Endothelial cell of umbilical vein (primary cell): ENCODE measurements at places on chromosomes 3 and 15.

- no peak for DNase-seq
Measured at GRCh38 chr15:66454143-66454542, 43.4 kb downstream of the SNAPC5 start.

- DNase-seq: no peak
Measured at GRCh38 chr3:182948305-182948704, 32.0 kb downstream of the DCUN1D1 start.

- no peak for DNase-seq
Measured at GRCh38 chr3:18239674-18240073, 185.5 kb downstream of the SATB1 start.

GRCh38 chr3:105800320-105800719 lies 68.5 kb downstream of the CBLB start:
- DNase-seq: no peak

- no peak for DNase-seq
Measured at GRCh38 chr3:188367678-188368077, 213.7 kb downstream of the LPP start.

GRCh38 chr15:58070801-58071418 lies 5.4 kb upstream of the ALDH1A2 start:
- peak; percentile 73 for DNase-seq

- no peak for DNase-seq
Measured at GRCh38 chr3:115766587-115767482, 143.5 kb downstream of the GAP43 start.

- DNase-seq: peak; percentile 68
Measured at GRCh38 chr3:104596551-104596950, 770.2 kb upstream of the ALCAM start.

GRCh38 chr15:100330221-100330620 lies 11.6 kb downstream of the ADAMTS17 start:
- DNase-seq: no peak

GRCh38 chr3:170477395-170477794 lies 58.7 kb downstream of the CLDN11 start:
- peak; percentile 4 for DNase-seq

DNA sequence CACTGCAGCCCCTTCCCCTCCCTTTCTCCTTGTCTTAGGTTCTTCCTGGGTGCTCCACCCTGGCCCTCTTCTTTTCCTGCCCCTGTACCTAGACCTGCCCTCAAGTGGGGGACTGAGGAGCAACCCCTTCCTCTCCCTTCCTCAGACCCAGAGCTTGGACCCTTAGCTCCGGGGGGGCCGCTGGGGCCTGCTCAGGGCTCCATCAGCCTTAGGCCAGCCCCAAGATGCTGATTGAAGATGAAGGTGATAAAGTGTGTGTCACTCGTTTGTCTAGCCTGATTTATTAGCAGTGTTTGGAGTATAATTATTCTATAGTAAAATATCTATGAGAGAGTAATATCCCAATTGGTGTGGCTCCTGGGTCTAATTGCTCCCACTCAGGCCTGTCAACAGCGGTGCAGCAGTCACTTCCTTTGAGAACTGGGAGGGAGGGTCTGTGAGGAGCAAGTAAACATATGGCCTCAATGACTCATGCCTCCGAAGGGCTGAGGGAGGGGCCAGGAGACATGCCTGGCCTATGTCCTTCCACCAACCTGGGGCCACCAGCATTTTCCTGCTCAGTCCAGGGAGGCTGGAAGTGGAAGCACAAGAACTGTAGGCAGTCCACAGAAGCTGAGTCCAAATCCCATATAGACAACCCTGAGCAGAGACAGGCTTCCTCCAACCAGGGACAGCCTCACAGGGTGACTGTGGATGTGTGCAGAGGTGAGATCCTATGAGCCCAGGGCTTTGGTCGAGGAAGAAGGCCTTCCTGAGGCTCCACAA lies 123.2 kb downstream of the DNAJB8 start:
- peak; percentile 88 for DNase-seq

DNA sequence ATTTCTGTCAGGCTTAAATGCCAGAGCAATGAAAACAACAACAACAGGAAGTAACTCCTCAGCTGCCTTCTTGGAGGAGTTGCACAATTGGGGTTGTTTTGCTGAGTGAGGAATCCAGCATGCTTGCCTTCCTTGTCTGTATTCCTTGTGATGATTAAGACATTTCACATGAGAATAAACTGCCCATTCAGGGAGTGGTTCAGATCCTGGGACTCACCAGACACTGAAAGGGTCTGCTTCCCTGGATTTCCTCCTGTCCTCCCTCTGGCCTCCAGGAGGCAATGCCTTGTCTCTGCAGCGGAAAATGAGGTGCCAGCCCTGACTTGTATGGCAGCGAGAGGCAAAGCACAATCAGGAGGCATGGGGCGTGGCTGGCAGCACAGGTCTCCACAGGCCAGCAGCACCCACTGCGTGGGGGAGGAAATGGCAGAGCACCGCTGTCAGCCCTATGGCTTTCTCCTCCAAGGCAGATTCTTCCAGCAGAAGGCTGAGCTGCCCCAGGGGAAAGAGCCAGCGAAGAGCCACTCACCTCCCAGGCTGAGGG lies 41.5 kb downstream of the RBP2 start:
- DNase-seq: no peak

- DNase-seq: no peak
Measured at GRCh38 chr3:12384451-12385233, 95.8 kb downstream of the PPARG start.

DNA sequence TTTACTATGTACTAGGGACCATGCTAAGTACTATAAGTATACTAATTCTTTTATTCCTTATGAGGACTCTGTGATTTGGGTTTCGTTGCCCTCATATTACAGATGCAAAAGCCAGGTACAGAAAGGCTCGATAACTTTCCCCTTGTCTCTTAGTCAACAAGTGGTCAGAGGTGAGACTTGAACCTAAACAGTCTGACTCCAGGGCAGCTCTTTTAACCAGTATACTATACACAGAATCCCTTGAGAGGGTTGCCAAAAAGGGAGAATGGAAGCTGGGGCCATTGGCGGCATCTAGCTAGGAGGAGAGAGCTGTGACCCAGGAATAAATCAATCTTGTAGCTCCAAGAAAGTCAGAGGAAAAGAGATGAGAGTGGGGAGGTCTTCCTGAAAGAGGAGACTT lies 92.4 kb downstream of the TOP2B start:
- DNase-seq: no peak

DNA sequence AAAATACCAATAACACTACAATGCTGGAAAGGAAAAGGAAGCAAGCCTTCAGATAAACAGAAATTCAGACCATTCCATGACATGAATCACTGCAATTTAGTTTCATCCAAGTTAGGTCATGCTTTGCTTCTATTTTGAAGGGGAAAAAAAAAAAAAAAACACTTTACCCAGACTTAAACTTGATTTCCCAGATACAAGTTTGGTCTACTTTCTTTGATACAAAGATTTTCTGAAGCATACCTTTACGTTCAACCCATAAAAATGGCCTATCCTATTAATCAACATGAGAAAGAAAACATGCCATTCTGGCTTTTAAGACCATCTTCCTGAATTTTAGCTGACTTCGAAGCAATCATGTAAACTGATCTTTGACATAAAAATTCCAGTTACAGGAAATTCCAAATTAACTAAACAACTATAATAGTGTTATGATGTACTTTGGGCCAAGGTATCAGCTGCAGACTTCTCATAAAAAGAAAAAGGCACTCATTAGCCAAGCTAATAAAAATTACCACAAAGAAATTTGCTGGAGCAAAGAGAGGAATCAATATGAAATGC lies 12.6 kb downstream of the OSBPL10 start:
- peak; percentile 78 for DNase-seq

DNA sequence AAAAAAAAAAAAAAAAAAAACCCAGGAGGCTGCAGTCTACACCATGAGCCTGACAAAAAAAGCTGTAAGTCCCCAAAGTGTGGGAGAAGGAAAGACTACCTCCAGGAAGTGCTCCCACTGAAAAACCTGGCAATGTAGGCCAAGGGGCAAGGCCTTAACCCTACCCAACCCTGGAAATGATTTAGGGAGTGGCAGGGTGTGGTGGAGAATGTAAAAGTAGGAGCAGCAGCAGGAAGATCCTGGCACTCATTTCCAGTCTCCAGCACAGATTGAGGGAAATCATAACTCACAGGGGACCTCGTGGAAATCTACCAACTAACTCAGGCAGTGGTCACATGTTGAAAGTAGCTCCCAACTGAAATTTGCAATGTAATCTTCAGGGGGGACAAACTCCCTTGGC lies 839.5 kb downstream of the EPHA3 start:
- no peak for DNase-seq

DNA sequence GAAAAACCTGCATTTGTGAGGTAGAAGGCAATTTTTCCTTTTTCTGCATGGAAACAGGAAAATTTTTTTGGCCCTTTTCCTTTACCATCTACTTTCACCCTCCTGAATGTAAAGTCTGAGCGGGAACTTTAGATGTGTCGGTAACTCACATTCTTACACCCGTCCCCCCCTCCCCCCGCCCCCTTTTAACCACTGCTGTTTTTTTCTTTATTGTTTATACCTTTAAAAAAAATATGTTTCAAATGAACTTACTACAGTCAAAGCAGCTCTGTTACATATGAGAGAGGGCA lies 487 bp upstream of the HES1 start:
- DNase-seq: no peak

- DNase-seq: no peak
Measured at GRCh38 chr3:40925231-40925630, 274.1 kb upstream of the CTNNB1 start.
